Muscle of leg (tissue), 16 donors: ENCODE measurements at places on chromosomes 11 and 22. TPM values are rescaled to one million over a fixed set of nuclear protein-coding genes. Genes with fewer than 3 reads are reported as not detected.

C1QTNF5 gene
- total RNA-seq = 34.9 TPM

DRD4 gene
- 0.22 TPM for total RNA-seq

PRDM11 gene
- 20.7 TPM for total RNA-seq

TTC17 gene
- total RNA-seq = 71.6 TPM

PDGFD gene
- total RNA-seq = 25.7 TPM

PATE4 gene
- not detected for total RNA-seq

NCR3LG1 gene
- 0.44 TPM for total RNA-seq

DERL3 gene
- 0.62 TPM for total RNA-seq

PTPMT1 gene
- total RNA-seq = 36.1 TPM

HTR3A gene
- total RNA-seq = 0.04 TPM

CSF2RB gene
- total RNA-seq = 1.8 TPM

CARNS1 gene
- total RNA-seq = 29.2 TPM

ATG2A gene
- 7.5 TPM for total RNA-seq

LRRC75B gene
- 9.8 TPM for total RNA-seq

F2 gene
- 0.13 TPM for total RNA-seq

PKP3 gene
- total RNA-seq = 0.13 TPM

PHF21A gene
- 21.4 TPM for total RNA-seq

OR56A1 gene
- total RNA-seq = not detected

DDIAS gene
- total RNA-seq = 3.0 TPM

MPPED1 gene
- total RNA-seq = 0.89 TPM

SCGB1A1 gene
- not detected for total RNA-seq

OR52D1 gene
- not detected for total RNA-seq

MMP13 gene
- 0.04 TPM for total RNA-seq

TUBA8 gene
- total RNA-seq = 28.2 TPM

NPAS4 gene
- 0.27 TPM for total RNA-seq

PKDREJ gene
- 0.04 TPM for total RNA-seq

KCTD14 gene
- total RNA-seq = 0.89 TPM

PRODH gene
- total RNA-seq = 7.1 TPM

SAA4 gene
- not detected for total RNA-seq

SCGB2A2 gene
- total RNA-seq = not detected

XNDC1N gene
- total RNA-seq = 5.3 TPM

MMP12 gene
- total RNA-seq = not detected

SCUBE1 gene
- 0.13 TPM for total RNA-seq
